ENCODE measurements at places on chromosomes 12 and 14.
A peak's percentile ranks its signal among the peaks of the same experiment; 100 is the strongest.

GRCh38 chr12:11777962-11778361 is 128.5 kb downstream of the ETV6 start:
- DNase-seq: no peak

- DNase-seq: no peak
These were observed 8.6 kb downstream of the BCL2L14 start for GRCh38 chr12:12079291-12079690.

GRCh38 chr12:89418228-89418910 is 66.1 kb upstream of the DUSP6 start:
- DNase-seq: no peak

DNA sequence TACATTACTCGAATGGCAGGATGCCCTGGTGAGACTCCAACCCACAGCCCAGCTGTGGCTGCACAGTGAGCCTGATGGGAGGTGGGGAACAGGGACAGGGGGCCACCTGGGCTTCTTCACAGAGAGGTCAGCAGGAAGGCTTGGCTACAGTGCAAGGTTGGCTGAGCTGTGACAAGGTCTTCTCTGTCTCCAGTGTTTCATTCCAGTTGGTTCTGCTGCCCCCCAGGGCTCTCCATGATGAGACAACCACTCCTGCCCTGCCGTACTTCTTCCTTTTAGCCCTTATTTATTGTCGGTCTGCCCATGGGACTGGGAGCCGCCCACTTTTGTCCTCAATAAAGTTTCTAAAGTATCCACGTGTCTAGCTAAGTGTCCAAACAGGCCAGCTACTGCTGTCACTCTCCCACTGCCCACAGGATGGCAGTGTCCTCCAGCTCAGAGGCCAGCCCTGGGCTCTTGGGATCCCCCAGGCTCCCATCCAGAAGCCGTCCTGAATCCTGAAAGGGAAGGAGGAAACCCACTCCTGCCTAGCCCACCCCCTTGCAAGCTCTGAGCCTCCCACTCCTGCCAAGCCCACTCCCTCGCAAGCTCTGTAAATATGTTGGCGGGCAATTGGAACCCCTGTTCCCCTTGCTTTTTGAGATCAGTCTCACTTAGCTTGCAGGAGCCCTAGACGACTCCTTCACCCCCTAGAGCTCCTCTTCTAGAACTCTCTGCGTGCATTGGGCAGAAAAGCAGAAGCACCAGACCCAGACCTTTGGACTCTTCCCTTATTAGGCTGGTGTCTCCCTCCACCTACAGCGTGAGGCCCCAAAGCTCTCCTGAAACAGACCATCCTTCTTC is 5.4 kb downstream of the C1QL4 start:
- no peak for DNase-seq

DNA sequence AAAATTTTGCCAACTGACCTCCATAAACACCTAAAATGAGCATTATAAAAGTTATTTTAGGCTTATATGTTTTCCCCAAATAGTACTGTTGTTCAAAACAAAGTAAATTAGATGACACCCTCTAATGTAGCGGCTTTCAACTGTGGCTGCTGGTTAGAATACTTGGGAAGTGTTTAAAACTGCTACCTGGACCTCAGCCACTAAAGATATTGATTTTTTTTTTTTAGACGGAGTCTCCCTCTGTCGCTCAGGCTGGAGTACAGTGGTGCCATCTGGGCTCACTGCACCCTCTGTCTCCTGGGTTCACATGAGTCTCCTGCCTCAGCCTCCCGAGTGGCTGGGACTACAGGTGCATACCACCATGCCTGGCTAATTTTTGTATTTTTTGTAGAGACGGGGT is 16.2 kb downstream of the PRORP start:
- no peak for DNase-seq

DNA sequence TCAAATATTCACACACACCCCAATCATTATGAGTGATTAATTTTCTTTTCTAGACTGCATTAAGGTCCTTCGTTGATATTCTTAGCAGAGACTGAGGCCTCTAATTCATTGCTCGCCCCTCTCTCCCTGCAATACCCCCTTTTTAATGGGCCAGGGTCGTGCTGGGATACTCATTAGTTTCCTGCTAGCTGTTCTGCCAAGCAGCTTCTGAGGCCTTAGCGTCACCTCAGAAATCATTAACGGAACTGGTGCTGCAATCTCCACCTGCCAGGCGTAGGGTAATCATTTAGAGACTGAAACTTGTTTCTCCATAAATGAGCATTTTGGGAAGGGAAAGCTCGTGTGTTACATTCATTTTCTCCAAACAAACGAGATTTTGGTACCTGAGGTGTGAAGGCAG is 1054.7 kb downstream of the GALC start:
- no peak for DNase-seq

DNA sequence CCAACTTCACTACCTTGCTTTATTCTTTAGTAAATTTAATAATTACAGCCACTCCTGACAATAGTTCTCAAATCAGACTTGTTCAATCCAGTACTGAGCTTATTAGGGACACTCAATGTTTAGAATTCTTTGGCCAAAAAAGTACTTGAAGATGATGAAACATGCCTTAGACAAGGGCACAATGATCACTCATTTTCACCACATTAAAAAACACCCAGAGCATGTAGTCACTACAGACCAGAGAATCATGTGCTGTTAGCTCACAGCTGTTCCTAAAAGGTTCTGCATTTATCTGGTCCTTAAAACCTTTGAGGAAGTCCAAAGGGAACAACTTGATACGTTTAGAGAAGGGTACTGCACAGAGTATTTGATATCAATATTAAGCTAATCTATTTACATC is 98.7 kb downstream of the INSM2 start:
- DNase-seq: no peak

DNA sequence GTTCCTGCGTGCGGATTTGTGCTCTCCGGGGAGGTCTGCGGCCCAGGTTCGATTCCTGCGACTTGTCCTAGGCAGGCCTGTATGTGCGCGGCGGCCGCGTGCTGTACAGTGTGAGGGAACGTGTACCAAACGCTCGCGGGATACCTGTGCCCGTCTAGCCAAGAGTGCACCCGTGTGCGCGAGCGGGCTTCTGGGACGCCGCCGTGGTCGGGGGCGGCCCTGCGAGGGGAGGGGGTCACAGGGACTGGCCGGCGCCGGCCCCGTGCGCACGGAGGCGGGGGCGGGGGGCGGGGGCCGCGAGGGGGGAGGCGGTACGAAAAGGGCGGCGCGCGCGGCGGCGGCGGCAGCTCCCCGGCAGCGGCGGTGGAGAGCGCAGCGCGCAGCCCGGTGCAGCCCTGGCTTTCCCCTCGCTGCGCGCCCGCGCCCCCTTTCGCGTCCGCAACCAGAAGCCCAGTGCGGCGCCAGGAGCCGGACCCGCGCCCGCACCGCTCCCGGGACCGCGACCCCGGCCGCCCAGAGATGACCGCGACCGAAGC is at the start of gene DLK1:
Gene DLK1, plus strand, starts transcription at position 343 of the 536 bp plus-strand sequence. Its CDS starts 177 bp downstream, at position 520.
- DNase-seq: no peak

DNA sequence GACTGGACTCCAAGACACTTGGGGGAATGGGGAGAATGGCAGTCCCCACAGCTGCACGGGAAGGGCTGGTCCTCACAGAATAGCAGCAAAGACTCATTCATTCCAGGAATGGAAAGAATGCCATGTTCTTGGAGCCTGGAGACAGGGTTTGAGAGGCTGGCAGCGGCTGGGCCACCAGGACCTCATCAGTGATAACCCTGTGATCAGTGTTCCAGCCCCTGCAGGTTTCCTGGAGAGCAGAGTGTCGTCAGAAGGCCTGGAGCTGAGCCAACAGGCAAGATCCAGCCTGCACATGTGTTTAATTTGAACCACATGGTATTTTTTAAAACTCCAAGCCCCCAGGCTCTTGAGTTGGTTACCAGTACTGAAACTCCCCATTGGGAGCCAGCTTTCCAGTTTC is 11.3 kb downstream of the BDKRB1 start:
- no peak for DNase-seq

DNA sequence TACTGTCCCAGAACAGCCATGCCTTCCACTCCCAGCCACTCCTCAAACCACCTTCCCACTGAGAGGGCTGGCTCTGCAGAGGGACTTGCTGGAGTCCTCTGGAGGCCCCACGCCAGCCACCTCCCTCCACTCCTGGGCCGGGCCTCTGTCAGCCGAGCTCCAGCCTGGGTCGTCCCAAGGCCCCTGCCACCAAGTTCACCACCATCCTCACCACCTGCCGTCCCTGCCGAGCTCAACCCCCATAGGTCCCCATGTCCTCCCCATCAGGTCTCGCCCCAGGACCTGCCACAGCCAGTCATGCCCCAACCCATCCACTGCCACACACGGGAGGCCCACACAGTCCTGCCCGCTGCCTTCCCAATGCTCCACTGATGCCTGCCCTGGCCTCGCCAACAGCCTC is 39.0 kb downstream of the ITPK1 start:
- no peak for DNase-seq

DNA sequence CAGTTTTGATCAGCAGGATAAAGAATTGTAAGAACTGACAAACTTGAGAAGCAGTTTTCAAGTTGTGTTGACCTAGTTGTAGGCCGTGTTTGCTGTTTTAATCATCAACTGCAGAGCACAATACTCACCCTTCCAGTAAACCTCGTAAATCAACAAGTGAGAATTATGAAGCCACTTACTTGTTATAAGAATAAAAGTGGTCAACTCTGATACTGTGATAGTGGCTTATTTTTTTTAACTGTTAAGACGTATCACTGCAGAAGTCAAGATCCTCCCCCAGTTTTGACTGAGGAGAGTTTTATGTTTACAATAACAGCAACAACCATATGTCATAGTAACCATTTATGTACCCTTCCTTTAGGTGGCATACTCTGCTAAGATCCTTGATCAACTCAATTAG is 100.8 kb upstream of the DACT1 start:
- DNase-seq: no peak

DNA sequence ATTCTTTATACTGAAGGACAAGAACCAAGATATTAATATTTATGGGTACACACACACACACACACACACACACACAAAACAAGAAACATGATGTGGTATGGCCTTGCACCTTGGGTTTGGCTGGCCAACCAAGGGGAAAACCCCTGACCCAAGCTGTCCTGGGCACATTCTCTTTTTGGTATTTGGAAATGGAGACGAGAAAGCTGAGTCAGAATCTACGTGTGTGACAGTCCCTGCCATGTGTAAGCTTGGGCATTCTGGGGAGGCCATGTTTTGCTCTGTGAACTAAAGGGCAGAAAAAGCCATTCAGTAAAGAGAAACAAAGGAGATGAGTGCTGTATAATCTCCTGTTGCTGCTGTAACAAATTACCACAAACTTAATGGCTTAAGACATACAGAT is 35.6 kb downstream of the PTGER2 start:
- no peak for DNase-seq

DNA sequence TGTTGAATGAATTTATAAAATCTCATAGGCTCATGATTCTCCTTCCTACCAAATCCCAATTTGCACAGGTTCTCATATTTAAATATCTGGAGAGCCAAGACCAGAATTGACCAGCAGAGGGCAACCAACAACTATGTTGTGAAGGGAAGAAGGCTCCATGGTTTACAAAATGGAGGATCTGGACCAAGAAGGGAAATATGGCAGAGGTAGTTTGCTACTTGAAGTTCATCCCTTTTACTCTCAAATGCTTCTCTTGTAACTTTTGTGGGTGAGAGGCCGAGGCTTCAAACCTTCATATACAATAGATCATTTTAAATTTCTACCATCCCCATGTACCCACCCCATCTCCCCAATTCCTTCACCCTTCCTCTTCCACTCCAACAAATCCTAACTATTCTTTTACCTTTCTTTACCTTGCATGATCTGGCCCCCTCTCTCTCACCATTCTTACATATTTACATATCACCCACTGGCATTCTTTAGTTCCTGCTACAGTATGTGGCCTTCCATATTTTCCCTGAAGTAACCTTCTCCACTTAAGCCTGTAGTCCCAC is 3.8 kb upstream of the SMARCC2 start:
- peak; percentile 73 for DNase-seq

DNA sequence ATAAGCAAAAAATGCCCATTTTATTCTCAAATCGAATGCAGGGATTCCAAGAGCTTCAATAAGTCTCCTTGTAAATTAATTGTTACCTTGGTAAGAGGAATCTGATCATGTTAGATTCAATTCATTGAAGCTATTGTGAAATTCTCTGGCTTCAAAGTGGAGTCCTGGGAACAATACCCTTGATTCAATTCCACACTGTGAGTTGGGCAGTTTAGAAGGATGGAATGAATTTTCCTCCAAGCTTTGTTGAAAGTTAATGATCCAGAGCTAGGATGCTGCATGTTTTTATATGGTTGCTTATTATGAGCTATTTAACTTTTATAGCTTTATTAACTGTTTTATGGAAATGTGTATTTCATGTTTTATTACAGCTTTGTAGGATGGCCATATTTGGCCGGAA is 89.9 kb upstream of the IGF1 start:
- no peak for DNase-seq

- no peak for DNase-seq
These were observed 23.3 kb upstream of the NEK9 start for GRCh38 chr14:75150150-75150549.

GRCh38 chr14:88034076-88034475 is 29.1 kb downstream of the GPR65 start:
- no peak for DNase-seq

DNA sequence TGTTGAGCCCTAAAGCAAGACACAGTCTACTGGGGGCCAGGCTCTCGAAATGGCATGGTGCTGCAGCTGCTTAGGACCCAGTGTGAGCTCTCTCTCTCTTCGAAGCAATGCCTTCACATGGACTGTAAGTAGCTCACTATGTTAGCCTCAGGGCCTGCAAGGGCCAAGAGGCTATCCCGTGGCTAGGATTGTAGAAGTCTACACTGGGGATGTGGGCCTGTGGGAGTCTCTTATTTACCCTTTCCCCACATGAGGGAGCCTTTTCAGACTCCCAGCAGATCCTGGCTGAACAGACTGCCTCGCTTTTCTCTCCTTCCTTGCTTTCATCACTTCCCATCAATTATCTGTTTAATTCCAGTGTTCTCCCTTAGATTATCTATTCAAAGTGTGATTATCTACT is 101.4 kb downstream of the GPR65 start:
- DNase-seq: no peak

DNA sequence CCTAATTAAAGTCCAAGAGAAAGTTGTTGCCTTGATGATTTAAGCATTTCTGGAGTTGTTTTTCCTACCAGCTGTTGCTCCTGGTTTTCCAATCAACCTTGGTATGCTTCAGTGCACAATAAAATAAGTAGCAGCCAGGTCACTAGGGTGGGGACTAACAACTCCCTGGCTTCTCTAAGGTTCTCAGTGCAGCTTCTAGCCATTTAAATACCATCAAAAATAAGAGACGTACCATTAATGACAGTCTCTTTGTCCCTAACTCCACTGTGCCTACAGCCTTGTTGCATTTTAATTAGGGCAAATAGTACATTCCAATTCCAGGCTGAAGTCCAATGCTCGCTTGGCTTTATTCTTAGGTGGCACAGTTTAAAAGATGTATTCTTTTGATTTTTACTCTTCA is 11.8 kb downstream of the STON2 start:
- DNase-seq: no peak

GRCh38 chr14:54669721-54670561 is 103.0 kb downstream of the SAMD4A start:
- no peak for DNase-seq

GRCh38 chr12:124498275-124499189 is 68.9 kb downstream of the NCOR2 start:
- no peak for DNase-seq
